Sigmoid colon (tissue), 7 donors: ENCODE measurements at places on chromosomes 1 and 21.

DNA sequence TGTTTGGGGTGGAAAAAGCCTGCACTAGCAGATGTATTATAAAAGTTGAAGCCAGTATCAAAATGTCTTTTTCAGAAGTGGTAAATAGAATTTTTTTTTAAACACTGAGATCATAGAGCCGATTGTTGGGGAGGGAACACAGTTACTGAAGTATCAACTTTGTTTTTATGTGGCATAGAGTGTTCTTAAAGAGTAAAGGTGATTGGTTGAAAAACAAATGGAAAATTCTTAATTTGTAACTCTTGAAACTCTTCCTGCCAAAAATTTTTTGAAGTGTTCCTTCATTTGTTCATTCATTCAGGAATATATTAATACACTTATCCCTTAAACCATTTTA lies 83.3 kb downstream of the DISP1 start:
- no peak for DNase-seq

DNA sequence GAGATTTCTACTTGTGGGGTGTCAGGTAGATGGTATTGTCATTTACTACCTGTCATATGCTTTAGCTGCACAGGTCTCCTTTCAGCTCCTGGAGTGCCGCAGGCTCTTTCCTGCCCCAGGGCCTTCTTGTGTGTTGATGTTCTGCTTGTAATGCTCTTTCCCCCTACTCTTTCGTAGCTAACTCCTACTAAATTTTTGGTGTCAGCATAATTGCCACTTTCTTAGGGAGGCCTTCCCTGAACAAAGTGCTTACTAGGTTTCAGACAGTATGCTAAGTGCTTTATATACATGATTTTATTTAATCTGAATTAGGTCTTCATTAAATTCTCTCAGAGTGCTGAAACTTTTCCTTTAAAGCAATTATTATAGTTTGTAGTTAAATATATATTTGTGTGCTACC lies 4.8 kb upstream of the THEM4 start:
- DNase-seq: no peak

- no peak for DNase-seq
Measured at GRCh38 chr1:67937651-67938050, 104.4 kb upstream of the GNG12 start.

GRCh38 chr1:240387051-240387450 lies 224.9 kb downstream of the GREM2 start:
- DNase-seq: no peak

- DNase-seq: no peak
Measured at GRCh38 chr21:44780767-44781459, 20.7 kb downstream of the UBE2G2 start.

DNA sequence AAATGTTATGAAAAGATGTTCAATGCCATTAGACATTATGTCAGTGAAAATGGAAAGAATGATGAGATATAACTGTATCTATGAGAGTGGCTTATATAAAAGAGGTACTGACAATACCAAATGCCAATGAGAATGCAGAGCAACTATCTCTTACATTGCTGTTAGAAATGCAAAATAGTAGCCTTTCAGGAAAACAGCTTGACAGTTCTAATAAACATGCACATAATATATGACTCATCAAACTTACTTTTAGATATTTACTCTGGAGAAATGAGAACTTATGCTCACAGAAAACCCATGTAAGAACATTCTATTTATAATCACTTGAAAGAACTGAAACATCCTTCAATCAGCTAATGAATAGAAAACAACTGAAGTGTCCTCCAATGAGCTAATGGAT lies 996.7 kb upstream of the ADGRL4 start:
- no peak for DNase-seq
